ENCODE measurements at places on chromosomes 5 and 9.

DNA sequence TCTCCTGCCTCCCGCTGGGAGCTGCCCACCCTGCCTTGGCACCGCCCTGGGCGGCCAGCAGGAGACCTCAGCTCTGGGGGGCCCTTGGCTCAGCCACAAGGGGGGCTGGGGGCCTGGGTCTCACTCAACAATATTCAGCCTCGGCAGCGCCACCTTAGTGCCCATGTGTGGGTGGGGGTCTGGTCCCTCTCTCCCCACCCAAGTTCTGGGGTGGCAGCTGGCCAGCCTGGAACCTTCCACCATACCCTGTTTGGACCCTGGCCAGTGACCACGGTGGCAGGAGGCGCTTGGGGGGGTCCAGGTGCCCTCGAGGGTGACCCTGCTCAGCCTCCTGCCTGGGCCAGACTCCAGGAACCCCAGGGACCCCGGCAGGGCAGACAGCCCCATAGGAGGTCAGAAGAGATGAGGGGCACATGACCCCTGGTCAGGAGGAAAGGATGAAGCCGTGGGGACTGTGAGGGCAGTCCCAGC is 22.2 kb downstream of the NKD2 start:
- DNase-seq = no peak

DNA sequence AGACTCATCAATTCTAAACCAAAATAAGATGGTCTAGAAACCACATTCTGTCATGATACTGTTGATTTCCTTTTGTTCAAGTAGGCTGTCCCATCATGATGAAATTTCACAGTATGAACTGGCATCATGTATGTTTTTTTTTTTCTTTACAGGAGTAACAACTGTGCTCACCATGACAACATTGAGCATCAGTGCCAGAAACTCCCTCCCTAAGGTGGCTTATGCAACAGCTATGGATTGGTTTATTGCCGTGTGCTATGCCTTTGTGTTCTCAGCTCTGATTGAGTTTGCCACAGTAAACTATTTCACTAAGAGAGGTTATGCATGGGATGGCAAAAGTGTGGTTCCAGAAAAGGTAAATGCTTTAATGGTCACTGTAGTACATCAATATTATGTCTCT is 47.6 kb downstream of the GABRA1 start:
- no peak for DNase-seq

- DNase-seq = no peak
Observed at GRCh38 chr9:74742792-74743730, 144.7 kb downstream of the TRPM6 start.

DNA sequence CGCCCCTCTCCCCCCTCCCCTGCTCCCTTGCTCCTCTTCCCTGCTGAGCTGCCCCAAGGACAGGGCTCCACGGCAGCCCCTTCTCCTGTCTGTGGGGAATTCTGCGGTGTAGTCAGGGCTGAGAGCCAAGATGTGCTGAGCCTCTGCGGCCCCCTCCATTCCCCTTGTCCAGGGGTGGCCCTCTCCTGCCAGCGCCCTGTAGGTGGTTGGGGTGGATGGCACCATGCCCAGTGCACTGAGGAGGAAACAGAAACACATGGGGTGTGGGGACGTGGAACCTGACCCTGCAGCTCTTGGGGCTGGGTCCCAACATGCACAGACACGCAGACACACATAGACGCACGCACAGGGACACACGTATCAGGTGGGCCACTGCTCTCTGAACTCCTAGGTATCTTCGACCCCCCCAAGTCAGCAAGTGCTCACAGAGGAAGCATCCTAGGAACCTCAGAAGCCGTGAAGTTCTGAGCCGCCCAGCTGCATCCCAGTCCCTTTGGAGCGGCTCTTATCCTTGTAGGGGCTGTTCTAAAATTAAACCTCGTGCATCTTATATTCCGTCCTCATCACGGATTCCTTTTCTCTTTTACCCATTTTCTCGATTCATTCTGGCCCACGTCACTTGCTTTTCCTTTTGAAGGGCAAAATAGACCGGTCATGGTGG is 64.8 kb downstream of the HMCN2 start:
- no peak for DNase-seq

- DNase-seq = no peak
Observed at GRCh38 chr5:73381590-73382400, 66.8 kb downstream of the FOXD1 start.

DNA sequence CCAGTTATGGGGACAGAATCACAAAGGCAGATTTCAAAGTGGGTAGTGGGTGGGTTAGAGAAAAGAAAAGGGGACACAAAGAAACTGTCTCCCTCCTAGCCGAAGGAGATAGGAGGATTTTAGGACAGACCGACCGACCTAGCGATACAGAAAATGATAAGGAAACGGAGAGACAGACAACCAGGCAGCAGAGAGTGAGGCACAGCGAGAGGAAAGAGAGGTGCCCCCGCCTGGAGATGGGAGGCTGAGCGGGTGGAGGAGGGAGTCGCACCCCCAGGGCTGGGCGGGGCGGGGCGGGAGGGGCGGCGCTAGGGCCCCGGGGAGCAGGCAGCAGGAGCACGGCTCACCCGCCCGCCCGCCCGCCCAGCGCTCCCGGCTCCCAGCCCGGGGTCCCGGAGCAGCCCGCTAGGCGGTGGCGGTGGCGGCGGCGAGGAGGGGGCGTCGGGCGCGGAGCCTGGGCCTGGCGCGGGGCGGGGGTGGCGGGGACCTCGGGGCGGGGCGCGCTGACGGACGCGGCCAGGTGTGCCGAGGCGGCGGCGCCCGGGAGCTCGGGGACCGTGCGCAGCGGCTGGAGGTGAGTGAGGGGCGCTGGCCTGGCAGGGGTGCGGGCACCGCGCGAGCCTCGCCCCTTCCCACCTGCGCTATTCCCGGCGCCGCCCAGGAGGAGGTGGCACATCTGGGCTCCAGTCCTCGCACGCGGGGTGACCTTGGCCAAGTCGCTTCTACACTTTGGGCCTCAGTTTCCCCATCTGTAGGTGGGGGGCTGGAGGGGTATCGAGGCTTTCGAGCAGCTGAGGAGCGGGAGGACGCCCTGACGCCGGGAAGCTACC is 15.9 kb upstream of the SYNPO start:
- no peak for DNase-seq

- no peak for DNase-seq
Observed at GRCh38 chr5:126816649-126817048, 39.7 kb downstream of the LMNB1 start.

DNA sequence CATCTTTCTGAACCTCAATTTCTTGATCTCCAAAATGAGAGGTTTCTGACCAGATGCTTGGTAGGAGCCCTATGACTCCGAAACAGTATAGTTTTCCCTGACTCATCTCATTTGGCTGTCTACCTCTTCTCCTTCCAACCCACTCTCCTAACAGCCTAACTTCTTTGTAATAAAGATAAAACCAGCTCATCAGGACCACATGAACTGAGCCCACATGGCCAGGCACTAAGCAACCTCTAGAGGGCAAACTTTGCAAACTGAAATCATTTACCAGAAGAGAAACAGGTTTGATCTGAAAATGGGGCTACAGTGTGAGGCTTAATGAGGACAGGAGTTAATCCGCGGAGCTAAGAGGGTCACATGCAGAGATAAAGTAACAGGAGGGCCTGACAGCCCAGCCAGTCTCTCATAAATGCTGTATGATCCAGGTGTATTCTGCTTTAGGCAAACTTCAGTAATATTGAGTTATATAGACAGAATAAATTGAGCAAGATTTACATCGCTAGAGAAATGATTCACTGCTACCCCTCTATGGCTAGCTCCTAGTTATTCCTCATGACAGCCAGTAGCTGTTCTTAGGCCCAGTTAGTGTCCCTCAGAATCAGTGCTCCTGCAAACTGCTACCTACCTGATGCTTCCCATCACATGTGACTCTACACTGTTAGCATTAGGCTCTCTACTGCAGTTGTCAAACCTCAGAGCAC is 64.6 kb downstream of the ABCA1 start:
- DNase-seq = no peak

DNA sequence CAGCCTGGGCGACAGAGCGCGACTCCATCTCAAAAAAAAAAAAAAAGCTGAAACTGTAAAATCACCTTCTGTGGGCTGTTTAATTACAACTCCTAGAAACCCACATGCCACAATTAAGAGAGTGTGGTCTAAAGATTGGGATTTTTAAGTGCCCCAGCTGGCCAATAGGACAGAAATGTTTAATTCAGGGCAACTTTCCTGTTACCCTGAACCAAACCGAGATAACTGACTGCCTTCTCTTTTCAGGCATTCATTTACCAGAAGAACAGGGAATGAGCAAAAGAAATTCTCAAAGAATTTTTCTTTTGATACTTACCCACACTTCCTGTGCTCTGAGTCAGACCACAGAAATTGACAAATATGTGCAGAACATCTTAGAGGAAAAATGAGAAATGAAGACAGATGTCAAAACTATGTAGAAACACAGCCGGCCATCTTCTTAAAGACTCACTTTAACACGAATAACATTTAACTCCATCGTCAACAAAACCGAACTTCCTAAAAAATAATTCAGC is 221.3 kb upstream of the DAPK1 start:
- no peak for DNase-seq

- DNase-seq = no peak
Observed at GRCh38 chr5:133509742-133510079, 102.6 kb downstream of the FSTL4 start.

- DNase-seq = no peak
Observed at GRCh38 chr9:34431667-34432066, 26.7 kb downstream of the FAM219A start.

GRCh38 chr5:38719916-38720315 is 125.9 kb upstream of the OSMR start:
- no peak for DNase-seq

GRCh38 chr9:91421971-91422757 is 1.5 kb downstream of the NFIL3 start:
- DNase-seq = peak; percentile 16

Measured in lower leg skin (tissue), 4 donors.